Breast epithelium (tissue), 4 donors: ENCODE measurements at places on chromosomes 7 and 10. TPM values are rescaled to one million over a fixed set of nuclear protein-coding genes. Genes with fewer than 3 reads are reported as not detected.
A peak's percentile ranks its signal among the peaks of the same experiment; 100 is the strongest.

GRCh38 chr10:70445718-70446657, 4.5 kb upstream of the NODAL start:
- no peak for DNase-seq

DNA sequence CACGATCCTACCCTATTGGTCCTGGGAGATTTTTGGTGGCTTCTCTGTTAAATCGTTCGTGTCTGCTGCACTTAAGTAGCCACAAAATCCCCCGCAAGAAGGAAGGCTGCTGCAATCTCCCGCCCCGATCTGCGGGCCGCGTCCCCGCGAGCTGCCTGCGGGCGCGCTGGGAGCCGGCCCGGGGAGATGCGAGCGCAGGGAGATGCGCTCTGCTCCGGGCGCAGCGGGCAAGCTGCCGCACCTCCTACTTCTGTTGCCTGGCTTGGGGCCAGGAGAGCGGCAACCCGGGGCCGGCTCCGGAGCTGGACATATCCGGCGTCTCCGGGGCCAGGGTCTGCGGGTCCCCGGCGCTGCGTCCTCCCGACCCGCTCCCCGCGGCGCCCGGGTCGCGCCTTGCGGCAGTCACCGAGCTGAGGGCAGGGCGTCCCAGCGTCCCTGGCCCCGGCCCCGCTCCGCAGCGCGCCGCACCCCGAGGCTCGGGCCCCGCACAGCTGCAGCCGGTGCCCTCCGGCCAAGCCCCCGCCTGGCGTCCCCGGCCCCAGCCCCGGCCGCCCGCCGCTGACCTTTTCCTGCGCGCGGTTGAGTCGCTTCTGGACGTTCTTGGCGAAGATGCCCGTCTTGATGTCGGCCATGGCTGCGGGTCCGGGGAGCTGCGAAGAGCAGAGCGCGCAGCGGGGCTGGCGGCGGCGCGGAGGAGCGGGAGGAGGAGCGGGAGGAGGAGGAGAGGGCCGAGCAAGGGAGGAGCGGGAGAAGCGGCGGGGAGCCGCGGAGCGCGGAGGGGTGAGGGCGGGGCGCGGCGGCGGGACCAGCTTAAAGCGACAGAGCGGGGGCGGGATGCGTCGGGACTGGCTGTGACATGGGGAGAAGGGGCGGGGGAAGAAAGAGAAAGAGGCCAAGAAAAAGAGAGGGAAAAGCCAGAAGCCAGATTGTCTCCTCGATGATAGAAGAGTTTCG, at the start of gene AMPH:
Gene AMPH, minus strand, starts transcription at position 654 of the 954 bp plus-strand sequence. Its CDS starts 22 bp downstream, at position 632.
- no peak for DNase-seq

DNA sequence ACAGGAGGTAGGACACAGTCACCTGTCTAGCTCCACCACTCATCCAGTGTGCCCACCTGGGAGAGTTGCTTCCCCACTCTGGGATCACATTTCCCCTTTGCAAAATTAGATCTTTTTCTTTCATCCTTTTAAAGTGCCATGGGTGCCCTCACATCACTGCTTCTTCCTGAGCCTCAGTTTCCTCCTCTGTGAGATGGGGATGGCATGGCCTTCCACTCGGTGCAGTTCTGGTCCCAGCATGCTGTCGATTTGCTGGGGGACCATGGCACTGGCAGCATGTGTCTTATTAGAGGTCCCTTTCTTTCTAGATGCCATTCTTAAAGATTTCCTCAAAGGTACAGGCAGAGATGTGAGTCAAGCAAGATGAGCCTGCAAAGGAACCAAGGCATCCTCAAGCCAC, 158.3 kb upstream of the ZMIZ1 start:
- no peak for DNase-seq

DNA sequence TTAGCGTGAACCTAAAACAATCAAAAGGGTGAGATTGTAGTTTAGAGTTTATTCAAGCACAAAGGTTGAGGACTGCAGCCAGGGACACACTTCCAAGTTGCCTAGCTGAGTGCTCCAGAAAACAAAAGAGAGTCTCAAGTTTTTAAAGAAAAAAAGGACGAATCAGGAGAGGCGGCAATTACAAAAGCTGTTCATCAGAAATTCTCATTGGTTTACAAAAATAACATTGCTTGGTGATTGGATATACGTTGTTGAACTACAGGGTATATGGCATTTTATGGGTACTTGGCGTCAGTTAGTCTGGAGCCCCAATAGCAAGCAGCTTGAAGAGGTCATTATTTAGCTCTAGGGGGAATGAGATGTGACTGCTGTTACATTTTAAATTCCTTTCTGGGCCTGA, 11.5 kb downstream of the ZNF438 start:
- DNase-seq, result no peak

GRCh38 chr10:74011770-74012169, 13.9 kb downstream of the VCL start:
- no peak for DNase-seq

- DNase-seq, result no peak
Measured at GRCh38 chr7:43004082-43004481, 71.9 kb downstream of the MRPL32 start.

DNA sequence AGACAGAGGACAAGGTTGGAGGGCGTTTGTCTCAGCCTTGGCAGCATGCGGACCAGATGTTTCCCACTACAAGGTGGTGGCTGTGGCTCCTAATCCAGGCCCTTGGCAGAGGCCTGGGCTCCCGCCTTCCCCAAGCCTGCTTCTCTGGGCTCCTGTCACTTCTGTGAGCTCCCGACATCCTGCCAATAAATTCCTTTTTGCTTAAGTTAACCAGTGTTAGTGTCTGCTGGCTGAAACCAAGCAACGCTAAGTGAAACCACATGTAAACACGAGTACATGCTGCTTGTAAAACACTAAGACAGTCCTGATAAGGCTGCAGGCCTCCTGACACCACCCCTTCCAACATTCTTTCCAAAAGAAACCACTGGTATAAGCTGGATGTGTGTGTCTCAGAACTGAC, 263.6 kb upstream of the ZMIZ1 start:
- peak; percentile 35 for DNase-seq

DNA sequence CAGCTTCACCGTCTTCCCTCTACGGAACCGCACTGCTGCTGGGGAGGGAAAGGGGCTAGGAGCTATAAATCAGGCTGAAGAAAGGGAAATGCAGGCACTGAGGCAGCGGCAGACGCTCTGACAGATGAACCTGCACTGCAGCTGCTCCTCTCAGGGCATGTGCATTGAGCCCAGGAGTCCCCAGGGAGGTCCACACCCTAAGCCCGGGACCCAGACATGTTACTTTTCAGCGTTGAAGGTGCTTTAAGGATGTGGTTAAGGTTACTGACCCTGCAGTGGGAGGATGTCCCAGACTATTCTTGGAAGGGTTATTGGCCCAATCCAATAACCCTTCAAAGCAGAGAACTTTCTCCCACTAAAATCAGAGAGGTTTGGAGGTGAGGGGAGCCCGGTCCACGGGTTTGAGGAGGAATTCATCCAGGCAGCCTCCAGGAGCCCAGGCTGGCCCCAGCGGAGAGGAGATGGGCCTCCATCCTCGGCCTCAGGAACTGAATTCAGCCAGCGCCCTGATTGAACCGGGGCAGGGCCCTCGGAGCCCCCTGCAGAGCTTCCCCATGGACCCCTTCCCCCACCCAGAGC, 75.4 kb downstream of the ADARB2 start:
- no peak for DNase-seq

DNA sequence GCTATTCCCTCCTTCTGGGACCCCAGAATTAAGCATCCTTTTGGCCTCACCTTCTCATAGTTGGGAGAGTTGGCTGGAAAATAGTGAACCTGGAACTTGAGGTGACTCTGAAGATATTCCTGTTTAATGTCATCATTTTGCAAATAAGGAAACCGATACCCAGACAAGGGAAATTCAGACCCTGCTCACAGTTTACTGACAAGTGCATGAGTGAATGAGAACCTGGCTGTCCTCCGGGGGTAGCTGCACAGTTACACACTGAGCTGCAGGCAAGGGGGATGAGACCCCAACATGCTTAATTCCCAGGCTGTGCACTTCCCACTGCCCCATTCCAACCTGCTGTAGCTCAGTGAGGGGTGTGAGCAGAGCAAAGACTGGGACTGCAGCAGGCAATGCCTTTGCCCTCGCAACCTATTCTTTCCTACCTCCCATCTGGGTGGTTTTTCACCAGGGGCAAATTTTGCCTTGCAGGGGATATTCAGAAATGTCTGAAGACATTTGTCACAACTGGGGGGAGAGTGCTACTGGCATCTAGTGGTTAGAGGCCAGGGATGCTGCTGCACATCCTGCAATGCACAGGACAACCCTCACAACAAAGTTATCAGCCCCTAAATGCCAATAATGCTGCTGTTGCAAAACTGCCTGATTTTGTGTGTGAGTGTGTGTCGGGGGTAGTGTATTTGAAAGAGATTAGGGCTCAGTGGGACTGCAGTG, 136.2 kb downstream of the SORCS3 start:
- DNase-seq, result no peak

PAPOLB gene
- 0.48 TPM for total RNA-seq

ZNF25 gene
- 23.4 TPM for total RNA-seq

PDE1C gene
- 18.7 TPM for total RNA-seq

TEX36 gene
- total RNA-seq, result not detected

TFEC gene
- 19.0 TPM for total RNA-seq
